ENCODE measurements at places on chromosomes 16 and 17.

GRCh38 chr16:56198006-56198754, 6.9 kb downstream of the GNAO1 start:
- DNase-seq, result no peak

- no peak for DNase-seq
These were observed 34.9 kb downstream of the CD300LF start for GRCh38 chr17:74677558-74678466.

DNA sequence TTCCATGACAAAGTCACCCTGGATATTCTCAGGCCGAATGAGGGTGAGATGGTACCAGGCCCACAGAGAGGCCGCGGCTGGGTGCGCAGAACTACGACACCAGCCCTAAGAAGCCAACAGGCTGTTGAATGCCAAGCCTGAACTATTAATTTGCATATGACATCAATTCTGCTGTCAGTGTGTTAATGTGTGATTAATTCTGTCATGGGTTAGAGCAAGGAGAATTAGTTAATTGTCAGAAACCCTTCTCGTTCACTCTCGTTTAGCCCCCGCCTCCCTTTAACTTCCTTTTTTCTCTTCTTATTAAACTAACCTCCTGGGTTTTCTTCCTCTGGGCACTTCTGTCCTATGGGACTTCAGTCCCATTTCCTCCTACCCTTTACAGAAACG, 123.4 kb downstream of the ZFHX3 start:
- no peak for DNase-seq

- DNase-seq, result no peak
These were observed 132.6 kb downstream of the PITPNC1 start for GRCh38 chr17:67509390-67510287.

DNA sequence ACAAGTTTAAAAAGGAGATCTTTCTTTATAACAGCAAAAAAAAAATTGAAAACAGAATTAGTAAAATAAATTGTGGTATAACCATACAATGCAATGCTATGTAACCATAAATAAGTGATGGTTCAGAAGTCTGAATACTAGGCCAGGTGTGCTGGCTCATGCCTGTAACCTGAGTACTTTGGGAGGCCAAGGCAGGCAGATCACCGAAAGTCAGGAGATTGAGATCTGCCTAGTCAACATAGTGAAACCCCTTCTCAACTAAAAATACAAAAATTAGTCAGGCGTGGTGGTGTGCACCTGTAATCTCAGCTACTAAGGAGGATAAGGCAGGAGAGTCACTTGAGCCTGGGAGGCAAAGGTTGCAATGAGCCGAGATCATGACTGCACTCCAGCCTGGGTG, 34.6 kb downstream of the CCT6B start:
- DNase-seq, result no peak

DNA sequence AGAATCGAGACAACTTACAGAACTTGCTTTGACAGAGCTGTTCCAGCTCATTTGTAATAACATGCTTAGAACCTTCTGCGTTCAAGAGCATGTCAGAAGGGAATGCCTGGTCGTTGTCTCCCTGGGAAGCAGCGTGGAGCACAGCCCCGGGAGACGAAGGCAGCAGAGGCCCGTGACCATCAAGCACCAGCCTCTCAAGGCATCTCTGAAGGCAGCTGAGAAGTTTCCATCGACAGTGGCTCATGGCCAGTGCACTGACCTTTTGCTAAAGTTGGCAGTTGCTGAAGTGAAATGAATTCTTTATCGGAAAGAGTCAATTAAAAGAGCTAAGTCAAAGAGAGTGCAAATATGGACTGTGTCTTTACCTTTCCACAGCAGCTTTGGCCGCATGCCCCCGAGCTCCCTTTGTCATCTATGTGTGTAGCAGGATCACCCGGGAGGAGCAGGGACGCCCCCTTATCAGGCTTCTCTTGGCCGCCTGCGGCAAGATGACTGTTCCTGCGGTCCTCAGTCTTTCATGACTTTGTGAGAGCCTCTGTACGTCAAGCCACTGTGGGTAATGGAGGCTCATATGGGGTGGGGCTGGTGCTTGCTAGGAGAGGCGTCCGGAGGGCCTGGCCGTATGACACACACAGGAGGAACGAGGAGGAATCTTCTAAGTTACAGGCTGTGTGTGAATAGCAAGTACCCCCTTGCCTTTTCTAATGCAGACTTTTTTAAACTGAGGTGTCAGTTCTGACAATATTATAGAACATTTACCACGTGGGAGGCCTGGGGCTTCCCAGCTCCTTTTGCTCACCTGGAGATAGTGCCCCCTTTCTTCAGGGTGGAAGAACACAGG, 54.2 kb downstream of the LDHD start:
- no peak for DNase-seq

- peak; percentile 67 for DNase-seq
These were observed 662 bp downstream of the PGS1 start for GRCh38 chr17:78379131-78379491.

- peak; percentile 22 for DNase-seq
These were observed 58.8 kb downstream of the AP2B1 start for GRCh38 chr17:35645923-35646322.

GRCh38 chr16:1049113-1049975, 23.2 kb upstream of the SSTR5 start:
- no peak for DNase-seq

GRCh38 chr17:18928628-18929125, 23.3 kb upstream of the SLC5A10 start:
- no peak for DNase-seq

- no peak for DNase-seq
These were observed 50.6 kb upstream of the VPS4A start for GRCh38 chr16:69260506-69260905.

DNA sequence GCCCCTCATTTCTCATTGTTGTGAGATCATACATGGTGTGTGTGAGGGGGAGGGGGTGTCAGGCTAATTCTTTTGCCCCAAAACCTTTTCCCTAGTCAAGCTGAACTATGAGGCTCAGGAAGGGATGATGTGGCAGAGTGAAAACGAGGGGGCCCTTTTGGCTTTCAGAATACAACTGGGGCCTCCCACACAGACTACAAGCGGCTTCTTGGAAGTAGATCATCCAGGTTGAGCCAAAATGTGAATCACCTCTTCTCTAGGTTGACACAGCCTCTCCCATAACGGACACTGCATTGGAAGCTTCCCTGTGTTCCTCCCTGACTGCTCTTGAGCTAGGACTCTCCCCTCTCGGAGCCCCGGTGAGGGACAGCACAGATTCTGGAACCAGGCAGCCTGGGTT, 2.3 kb upstream of the ALKBH5 start:
- DNase-seq, result no peak

DNA sequence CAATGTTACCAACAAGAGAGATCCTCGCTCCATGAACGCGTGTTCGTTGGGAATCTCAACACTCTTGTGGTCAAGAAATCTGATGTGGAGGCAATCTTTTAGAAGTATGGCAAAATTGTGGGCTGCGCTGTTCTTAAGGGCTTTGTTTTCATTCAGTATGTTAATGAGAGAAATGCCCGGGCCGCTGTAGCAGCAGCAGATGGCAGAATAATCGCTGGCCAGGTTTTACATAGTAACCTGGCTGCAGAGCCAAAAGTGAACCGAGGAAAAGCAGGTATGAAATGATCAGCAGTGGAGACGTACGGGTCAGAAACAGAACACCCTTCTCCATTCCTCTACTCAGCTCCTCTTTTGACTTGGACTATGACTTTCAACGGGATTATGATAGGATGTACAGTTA, 13.3 kb downstream of the SOCS1 start:
- no peak for DNase-seq

GRCh38 chr17:29004081-29004692, 1.6 kb downstream of the SEZ6 start:
- DNase-seq, result peak; percentile 62

GRCh38 chr16:56897026-56897799, 32.2 kb downstream of the SLC12A3 start:
- DNase-seq, result no peak

DNA sequence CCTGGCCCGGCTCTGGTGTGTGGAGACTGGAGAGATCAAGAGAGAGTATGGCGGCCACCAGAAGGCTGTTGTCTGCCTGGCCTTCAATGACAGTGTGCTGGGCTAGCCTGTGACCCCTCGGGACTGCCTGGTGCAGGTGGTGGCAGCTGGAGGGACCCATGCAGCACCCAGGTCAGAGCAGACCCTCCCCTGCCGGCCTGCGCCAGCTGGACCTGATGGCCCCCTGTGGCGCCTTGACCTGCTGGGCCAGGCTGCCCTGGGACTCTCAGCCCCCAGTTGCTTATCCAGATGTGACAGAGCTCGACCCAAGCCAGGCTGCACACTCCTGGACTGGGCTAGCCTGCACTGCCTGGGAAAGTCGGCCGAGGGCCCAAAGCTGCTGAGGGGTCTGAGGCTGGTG, 1.9 kb downstream of the BRICD5 start:
- no peak for DNase-seq

- DNase-seq, result no peak
These were observed 154.0 kb downstream of the TMEM132E start for GRCh38 chr17:34733333-34733732.

DNA sequence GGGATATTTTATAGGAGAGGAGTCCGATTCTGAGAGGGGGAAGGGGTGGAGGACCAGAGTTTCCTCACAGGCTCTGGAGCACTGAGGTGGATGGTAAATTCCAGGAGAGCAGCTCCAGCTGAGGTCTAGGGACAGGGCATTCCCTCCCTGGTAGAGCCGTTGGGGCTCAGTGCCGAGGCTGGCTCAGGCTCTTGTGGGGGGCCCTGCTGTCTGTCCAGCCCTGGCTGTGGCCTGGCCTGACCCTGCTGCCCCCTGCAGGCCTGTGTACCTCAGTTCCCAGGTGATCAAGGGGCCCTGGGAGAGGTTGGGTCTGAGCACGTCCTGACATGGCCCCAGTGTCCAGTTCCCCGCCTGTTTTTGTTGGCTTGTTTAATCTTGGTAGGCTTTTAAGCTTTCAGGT, 16.8 kb downstream of the ZNF750 start:
- DNase-seq, result no peak

GRCh38 chr17:21177854-21178600, 35.9 kb downstream of the TMEM11 start:
- no peak for DNase-seq

DNA sequence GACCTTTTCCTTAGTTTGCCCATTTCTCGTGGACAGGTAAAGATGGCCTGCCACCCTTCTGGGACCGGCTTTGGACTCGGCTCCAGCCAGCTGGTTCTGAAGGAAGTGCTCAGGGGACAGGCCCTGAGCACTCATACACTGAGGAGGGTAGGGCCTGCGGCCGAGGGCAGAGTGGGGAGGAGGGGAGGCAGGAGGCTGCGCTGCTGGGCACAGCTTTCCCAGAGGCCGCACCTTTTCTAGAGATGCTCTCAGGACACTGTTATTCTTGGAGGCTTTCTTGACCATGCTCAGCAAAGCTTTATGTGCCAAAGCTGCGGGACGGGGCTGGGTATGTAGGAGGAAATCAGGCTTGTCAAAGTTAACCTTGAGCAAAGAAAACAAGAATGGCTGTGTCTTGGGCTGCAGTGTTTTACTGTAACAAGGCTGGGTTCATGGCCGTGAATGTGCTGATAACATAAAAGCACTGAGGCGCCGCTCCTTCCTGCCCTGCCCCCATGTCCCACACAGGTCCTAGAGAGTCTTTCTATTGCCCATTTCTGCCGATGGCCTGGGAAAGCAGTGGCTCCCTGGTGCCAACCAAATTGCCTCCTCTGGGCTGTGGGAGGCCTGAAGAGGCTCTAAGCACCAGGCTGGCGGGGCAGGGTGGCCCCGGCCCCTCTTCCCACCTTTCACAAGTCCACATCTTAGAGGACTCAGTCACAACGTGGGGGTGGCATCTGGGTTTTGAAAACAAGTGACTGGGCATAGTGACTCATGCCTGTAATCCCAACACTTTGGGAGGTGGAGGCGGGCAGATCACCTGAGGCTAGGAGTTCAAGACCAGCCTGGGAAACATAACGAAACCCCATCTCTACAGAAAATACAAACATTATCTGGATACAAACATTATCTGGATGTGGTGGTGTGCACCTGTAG, 22.3 kb upstream of the TIMP2 start:
- DNase-seq, result no peak

- DNase-seq, result no peak
These were observed 124.7 kb downstream of the CPPED1 start for GRCh38 chr16:12678983-12679382.

DNA sequence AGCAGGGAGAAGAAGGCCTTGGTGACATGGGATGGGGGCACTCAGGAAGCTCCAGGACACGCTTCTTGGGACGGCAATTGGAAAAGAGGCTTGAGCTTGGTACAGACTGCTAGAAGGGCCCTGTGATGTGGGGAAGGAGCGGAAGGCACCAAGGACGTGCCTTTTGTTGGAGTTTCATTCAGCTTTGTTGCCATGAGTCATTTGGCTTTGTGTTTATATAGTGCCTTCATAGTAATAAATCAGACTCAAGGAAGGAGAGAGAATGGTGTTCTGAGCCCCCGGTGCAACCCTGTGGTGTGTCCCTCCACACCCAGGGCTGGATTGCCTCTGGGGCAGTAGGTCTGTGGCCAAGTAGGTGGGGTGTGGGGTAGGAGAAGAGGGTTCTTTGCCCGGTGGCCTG, 7.4 kb upstream of the TBX4 start:
- DNase-seq, result peak; percentile 39

- no peak for DNase-seq
These were observed 5.8 kb upstream of the RAB11FIP4 start for GRCh38 chr17:31385428-31386285.

DNA sequence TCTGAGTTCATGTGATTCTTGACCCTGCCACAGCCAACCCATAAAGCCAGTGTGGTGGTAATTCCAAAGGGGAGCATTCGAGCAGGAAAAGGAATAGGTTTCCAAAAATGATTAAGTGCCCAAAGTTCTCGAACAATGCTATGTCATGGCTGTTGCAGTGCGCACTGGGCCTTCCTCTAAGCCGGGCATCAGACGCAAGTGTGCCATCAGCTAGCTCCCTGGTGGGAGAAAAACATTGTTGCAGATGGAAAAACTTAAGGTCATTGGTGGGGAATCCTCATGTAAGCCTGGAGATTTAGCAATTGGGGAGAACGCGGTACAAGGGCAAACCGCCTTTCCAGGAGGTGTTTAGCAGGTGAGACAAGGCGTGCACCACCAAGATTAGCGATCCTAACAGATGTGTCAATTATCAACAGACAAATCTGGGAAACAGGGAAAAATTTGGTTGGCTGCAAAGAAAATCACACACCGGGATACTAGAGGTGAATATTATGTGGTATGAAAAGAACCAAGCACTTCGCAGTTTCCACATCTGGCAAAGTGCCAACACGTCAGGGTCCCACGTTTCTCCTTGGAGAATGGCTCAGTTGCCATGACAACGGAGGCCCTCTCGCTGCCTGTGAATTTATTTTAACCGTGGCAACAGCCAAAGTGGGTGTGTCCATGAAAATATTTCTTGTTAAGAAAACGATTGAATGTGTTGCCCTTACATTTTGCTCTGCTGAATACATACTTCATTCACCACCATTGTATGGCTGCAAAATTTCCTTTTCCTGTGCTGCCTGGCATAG, 118.5 kb upstream of the CACNG5 start:
- peak; percentile 77 for DNase-seq

GRCh38 chr17:29089601-29090044, 46.7 kb downstream of the PIPOX start:
- peak; percentile 44 for DNase-seq

- peak; percentile 93 for DNase-seq
These were observed 8.2 kb downstream of the PLCD3 start for GRCh38 chr17:45123930-45124796.

All from astrocyte of the hippocampus (primary cell).